ENCODE measurements at places on chromosomes 6 and 20.

GRCh38 chr6:159107451-159108260, 61.5 kb upstream of the FNDC1 start:
- DNase-seq = no peak

DNA sequence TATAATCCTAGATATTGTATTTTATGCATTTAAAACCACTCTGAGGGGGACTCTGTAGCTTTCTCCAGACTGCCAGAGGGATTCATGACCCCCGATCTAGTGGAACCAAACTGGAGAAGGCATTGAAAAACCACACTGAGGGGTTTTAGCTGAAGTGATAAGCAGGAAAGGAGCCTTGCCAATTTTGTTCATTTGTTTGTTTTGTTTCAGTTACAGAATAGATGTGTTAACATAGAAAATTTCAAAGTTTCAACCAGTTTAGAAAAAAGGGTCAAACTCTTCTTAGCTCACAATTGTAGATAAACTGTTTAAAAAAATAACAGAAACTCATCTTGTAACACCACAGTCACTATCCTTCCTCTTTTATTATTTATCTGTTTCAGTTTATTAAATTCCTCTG, 19.8 kb downstream of the TAB2 start:
- no peak for DNase-seq

DNA sequence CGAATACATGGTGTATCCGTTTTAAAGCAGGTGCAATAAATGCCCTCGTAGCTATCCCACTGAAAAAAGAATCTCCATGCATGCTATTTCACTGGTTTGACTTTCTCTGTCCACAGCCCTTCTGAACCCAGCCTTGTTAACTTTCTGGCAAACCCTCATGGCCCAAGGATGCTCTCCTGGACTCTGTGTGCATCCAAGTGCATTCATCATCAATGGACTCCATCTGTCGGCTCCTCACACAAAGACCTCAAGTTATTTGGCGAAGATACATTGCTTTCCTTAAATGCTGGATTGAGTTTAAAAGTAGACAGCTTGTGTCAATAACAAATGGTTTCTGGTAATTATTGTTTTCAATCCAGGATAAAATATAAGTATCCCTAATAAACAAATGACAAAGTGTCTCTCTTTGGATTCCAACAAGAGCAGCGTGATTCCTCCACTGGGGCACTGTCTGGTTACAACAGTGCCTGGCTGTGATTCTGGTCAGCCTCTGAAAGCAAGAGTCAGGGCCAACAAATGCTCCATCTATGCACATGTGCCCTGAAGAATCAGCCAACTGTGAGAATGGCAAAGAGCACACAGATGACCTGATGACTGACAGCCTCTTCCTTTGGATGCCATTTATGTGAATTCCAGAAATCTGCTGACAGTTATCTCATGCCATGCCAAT, 55.7 kb downstream of the FYN start:
- DNase-seq = no peak

DNA sequence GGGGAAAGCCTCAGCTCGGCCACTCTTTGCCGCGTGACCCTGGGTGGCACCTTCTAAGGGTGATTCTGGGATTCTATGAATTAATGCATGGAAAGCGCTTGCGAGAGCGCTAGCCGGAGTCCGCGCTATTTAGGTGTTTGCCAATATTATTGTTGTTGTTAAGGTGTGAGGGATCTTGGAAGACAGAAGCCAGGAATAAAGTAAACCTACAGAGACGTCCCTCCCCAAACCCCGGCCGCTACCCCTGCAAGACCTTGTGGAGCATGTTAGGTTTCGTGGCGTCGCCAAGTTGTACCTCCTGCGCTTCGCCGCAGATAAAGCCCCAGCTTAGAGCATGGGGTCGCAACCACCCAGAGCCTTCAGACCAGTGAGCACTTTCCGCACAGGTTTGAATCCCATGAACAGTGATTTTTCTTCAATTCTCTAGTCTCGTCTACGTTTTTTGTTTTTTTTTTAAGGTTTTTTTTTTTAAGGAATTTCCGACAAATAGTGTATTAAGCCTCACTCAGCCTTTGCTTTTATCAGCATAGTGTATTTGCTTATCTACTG, 16.9 kb upstream of the ZSCAN9 start:
- no peak for DNase-seq

GRCh38 chr6:52515219-52515960, 61.5 kb downstream of the TRAM2 start:
- no peak for DNase-seq

DNA sequence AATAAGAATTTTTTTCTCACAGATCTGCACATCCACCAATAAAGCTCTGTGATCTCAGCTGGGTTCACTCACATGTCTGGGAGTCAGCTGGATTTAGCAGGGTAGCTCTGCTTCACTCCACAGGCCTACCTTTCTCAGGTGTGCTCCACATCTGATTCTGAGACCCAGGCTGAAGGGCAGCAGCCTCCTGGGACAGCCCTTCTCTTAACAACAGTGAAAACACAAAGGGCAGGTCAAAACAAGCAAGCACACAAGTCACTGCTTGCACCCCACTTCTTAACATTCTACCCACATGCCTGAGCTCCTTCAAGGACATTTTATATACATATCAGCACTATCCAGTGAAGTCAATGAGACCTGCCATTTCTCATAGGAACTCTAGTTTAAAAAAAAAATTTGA, 96.0 kb upstream of the MAP3K4 start:
- DNase-seq = no peak

GRCh38 chr20:62220666-62221568, 839 bp upstream of the HRH3 start:
- no peak for DNase-seq

DNA sequence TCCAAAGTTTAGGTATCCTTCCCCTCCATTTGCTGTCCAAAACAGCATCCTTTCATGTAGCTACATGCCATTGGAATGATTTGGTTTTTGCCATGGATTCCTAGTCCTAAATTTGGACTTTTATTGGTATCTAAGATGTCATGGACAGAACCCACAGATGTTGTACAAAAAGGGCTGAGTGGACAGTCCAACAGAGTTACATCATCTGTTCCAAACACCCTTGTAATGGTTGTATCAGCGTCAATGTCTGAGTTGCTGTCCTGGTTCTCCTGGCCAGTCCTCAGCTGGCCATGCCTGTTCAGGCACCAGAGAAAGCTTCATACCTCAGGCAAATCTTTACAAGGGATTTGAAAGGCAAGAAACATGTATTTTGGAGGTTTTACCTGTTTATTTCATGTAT, 191.3 kb downstream of the ESR1 start:
- DNase-seq = no peak

- no peak for DNase-seq
Observed at GRCh38 chr6:141208101-141208500, 924.6 kb upstream of the GJE1 start.

DNA sequence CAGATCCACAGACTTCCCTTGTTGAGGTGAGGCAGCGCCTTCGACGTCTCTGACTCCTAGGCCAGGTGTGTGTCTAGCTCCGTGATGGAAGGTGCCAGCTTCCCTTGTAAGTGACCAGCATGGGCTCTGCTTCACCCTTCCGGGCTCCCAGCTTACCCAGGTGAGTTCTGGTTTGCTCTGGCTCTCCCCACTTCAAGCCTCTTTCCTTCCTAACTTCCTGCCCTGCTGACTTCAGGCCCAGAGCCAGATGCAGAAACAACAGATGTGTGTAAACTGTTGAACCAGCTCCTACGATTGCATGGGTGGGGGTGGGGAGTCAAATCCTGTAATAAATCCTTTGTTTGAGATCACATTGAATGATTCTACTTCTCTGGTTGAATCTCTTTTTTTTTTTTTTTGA, 51.6 kb upstream of the BMP6 start:
- DNase-seq = no peak

DNA sequence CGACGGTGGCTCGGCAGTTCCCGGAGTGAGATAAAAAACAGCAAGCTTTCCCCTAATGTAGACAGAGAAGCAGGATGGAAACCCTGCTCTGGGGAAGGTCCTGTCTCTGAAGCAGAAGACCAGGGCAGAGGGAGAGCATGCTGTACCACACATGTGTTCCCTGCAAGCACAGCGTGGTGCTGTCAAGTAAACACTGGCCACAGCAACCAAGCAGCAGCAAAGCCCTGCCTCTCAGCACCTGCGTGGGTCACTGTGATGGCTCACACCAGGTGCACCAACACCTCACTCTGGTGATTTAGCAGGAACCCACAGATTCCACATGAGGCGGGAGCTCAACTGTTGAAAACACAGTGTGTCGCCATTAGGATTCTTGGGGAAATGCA, 65.2 kb upstream of the TXNDC5 start:
- no peak for DNase-seq

DNA sequence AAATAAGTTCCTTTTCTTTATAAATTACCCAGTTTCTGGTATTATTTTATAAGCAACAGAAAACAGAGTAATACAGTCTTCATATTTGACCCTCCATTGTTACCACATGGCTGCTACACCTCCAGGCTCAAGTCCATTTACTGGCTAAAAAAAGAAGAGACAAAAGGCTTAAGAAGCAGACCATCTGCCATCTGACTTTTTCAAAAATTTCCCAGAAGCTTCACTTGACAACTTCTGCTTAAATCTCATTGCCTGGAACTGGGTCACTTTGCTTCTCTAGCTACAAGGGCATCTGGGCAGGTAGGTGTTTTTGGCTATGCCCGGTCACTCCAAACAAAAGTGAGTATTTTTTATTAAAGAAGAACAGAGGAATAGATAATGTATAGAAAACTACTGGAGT, 118.0 kb downstream of the GRM1 start:
- no peak for DNase-seq
